ENCODE measurements at places on chromosomes 12 and 14.

GRCh38 chr14:54338696-54339317 lies 58.0 kb upstream of the CDKN3 start:
- DNase-seq, result peak; percentile 61

GRCh38 chr12:117450209-117450608 lies 88.8 kb upstream of the NOS1 start:
- DNase-seq, result no peak

- DNase-seq, result no peak
Observed at GRCh38 chr12:26162905-26163304, 32.5 kb upstream of the SSPN start.

GRCh38 chr12:90770861-90771260 lies 184.1 kb downstream of the CCER1 start:
- no peak for DNase-seq

- peak; percentile 78 for DNase-seq
Observed at GRCh38 chr12:31000751-31001150, 72.9 kb upstream of the DDX11 start.

GRCh38 chr12:58420503-58420902 lies 479.1 kb downstream of the ATP23 start:
- DNase-seq, result peak; percentile 46

DNA sequence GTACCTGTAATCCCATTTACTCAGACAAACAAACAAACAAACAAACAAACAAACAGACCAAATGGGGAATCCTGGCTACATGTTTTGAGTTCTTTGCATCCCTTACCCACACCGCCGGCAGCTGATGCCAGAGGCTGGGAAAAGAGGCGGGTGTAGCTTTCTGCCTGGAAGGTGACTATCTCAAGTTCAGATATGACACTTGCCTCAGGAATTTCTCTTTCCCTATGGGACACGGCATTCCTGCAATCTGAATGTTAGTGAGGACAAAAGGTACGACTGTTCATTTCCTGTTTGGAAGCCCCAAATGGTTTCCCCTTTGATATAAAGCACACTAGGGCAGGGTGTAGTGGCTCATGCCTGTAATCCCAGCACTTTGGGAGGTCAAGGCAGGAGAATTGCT lies 2.9 kb downstream of the MYL2 start:
- DNase-seq, result no peak

GRCh38 chr14:74586681-74587362 lies 25.2 kb downstream of the LTBP2 start:
- DNase-seq, result no peak

DNA sequence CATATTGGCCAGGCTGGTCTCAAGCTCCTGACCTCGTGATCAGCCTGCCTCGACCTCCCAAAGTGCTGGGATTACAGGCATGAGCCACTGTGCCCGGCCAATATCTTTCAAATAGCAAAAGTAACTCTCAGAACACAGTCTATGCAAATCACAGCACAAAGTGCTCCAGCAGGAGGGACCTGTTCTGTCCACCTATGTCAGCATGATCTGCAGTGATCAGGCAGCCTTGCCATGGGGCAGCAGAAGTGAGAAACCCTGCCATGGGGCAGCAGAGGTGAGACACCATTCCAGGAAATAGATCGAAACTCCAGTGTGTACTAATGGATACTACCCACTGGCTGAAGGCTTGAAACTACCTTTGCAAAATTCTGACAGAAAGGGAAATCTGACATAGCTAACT lies 78.5 kb upstream of the EIF5 start:
- no peak for DNase-seq

- no peak for DNase-seq
Observed at GRCh38 chr14:98364961-98365360, 907.0 kb downstream of the BCL11B start.

DNA sequence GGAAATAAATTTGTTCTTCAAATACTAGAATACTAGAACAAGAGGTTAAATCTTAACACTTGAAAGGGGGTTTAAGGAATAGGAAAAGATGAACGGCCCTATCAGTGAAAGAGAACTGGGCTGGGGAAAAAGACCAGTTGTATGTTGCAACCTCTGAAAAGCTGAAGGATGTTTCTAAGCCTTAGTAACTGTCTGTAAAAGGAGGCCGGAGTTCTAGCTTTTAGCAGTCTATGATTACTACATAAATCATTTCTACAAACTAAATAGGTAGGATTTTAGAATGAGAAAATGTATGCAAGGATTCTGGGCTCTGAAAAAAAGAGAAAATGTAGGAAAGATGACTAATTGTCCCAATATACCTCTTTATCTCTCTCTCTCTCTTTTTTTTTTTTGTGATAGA lies 4.9 kb downstream of the CERS5 start:
- DNase-seq, result no peak
